ENCODE measurements at places on chromosomes 12 and 14.

DNA sequence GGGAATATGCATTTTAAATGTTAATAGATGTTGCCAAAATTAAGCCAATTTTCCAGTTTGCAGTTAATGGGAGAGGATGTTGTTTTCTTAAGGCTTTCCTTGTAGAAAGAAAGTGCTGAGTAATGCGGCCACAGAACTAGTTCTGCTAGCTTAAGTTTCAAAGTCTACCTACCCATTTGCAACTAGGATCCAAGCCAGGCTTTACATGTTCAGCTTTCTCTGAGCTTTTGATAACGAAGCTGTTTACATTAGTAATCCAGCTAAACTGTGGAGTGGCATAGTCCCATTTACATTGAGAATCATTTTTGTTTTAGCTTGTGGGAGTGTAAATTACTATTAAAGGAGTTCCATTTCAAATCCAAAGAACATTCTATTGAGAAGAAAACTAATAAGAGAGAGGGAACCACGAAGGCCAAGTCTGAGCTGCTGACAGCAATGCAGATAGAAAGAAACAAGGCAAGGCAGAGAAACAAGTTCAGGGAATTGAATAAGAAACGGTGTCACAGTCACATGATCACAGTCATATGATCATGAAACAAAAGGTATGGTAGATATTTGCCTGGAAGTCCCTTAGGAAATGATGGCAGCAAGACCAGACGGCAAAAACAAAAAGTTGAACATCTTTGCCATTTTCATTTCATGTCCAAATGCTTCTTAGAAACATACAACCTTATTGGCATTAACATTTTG lies 274.9 kb downstream of the PAWR start:
- DNase-seq, result no peak

DNA sequence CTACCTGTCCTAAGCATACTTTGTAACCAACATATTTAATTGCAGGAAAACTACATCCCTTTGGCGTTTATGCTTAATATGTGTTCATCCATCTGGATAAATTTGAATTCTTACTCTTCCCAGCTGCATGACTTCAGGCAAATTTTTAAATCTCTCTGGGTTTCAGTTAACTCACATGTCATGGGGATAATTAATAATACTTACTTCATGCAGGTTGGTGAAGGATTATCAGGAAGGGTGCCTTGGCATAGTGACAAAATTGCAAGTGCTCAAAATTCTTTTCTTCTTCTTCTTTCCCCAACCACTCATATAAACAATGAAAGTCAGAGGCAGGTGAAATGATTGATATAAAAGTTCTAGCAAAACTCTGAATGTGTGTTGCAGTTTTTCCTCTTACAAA lies 15.9 kb downstream of the SYT10 start:
- no peak for DNase-seq

DNA sequence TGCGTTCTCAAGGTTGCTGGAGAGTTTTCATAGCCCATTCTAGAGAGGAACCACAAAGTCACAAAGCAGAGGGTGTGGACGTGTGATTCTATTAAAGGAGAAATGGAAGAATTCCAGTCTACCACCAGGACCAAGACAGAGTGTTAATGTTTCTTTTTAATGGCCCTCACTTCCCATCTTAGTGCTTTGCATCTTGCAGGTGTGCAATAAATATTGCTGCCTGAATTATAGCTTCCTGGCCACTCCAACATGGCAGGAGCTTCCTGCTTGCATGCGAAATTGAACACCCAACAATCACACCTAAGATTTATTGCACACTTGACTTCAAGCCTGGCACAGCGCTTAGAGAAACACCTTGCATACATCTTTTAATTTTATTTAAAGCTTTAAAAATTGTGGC lies 22.4 kb upstream of the PPP1CC start:
- no peak for DNase-seq

- no peak for DNase-seq
Measured at GRCh38 chr14:23626946-23627345, 9.2 kb upstream of the DHRS2 start.

GRCh38 chr14:103286460-103286859 lies 47.6 kb upstream of the EIF5 start:
- DNase-seq, result no peak

DNA sequence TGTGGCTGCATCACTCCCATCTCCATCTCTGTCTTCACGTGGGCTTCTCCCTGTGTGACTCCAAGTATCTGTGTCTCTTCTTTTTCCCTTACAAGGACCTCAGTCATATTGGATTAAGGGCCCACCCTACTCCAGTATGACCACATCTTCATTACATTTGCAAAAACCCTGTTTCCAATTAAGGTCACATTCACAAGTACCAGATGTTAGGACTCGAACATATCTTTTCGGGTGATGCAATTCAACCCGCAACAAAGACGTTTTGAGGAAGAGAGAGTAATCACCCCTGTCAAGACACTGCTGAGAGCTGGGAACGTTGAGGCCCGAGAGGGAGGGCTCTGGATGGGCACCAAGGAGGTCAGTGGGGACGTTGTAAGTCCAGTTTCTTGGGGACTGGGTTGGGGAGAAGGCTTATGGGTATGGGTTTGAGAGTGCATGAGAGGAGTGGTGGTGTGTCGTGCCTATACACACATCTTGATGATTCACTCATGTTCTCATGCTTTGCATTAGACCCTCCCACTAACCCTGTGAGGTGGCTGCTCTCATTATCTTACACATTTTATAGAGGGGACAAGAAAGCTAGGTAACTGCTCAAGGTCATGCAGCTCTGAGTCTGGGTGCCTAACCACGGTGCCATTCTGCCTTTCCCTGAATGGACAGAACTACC lies 12.1 kb upstream of the IFI27 start:
- DNase-seq, result no peak

- peak; percentile 47 for DNase-seq
Measured at GRCh38 chr12:8157484-8158198, 826 bp downstream of the ZNF705A start.

DNA sequence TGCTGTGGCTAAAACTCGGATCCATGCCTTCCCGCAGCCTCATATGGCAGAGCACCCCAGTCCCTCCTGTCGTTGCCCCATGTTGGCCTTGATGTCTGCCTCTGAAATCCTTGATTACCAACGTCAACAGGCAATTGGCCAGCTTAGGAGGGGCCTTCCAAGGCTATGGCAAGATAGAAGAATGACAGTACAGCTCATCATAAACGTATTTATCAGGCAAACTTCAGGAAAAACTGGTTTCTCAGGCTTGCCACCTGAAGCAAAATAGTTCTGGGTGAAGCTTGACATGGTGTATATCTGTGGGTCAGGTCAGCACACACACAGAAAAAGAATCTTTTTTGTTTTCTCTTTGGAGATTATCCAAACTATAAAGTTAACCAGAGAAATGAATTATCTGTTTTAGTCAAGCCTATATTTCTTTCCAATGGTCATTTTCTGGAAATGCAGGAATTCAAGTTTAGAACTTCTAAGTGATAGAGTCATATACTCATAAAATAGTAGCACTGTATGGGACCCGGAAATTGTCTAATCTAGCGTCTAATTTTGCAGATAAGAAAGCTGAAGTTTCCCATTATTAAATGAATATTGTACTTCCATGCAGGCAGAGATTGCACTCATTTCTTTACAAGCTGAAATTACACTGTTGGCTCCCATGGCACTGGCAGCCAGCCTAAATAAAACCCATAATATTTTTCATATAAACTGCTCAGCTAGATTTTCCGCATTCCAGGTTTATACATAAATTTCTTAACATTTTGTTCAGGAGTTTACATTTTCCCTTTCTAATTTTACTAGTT lies 24.4 kb upstream of the DUSP16 start:
- no peak for DNase-seq

- no peak for DNase-seq
Measured at GRCh38 chr12:52245962-52246569, 13.0 kb downstream of the KRT7 start.

- no peak for DNase-seq
Measured at GRCh38 chr14:101480022-101480746, 81.1 kb upstream of the DIO3 start.

- DNase-seq, result no peak
Measured at GRCh38 chr12:39157696-39158342, 252.4 kb upstream of the CPNE8 start.

GRCh38 chr12:93668919-93669418 lies 8.2 kb upstream of the CRADD start:
- no peak for DNase-seq

DNA sequence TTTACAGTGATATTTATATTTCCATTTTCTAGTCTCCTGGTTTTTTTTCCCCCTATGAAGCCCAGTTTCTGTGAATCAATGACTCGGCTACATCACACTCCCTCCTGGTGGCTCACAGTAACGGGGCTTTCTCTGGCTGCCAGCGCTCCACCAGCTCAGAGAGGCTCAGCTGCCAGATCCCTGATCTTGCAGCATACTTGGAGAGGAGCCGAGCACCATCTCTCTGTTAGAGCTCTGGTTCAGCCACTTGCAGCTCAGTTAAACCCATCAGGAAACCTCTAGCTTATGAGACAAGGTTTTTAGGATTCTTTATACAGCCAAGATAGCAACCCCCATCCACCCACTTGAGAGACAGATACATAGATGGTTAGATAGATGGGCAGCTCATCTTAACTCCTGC lies 74.6 kb downstream of the CIT start:
- DNase-seq, result no peak

DNA sequence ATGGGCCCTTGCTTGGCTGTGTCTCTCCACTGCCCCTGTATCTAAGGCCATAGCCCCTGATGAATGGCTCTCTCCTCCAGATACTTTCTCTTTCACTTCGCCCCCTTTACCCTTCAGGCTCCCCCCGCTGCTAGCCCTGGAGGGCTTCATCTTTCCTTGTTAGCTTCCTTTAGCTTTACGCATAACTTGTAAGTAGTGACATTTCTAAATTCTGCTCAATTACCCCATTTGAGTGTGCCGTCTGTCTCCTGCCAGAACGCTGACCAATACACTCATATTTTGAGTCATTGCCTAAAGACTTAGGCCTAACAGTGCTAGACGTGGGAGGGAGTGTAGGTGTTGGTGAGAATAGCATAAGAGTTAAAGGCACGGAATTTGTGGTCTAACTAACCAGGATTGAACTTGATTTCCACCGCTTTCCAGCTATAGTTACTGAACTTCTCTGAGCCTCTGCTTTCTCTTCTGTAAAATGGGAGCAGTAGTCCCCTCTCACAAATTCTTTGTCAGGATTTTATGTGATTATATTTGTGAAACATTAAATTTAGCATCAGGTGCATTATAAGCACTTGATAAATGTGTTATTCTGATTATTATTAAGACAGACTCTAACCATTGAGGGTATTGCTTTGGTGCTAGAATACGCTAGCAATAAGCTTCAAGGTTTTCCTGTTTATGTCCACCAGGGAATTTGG lies 129.3 kb downstream of the ZFP36L1 start:
- no peak for DNase-seq

- no peak for DNase-seq
Measured at GRCh38 chr12:48583728-48584127, 13.9 kb upstream of the LALBA start.

DNA sequence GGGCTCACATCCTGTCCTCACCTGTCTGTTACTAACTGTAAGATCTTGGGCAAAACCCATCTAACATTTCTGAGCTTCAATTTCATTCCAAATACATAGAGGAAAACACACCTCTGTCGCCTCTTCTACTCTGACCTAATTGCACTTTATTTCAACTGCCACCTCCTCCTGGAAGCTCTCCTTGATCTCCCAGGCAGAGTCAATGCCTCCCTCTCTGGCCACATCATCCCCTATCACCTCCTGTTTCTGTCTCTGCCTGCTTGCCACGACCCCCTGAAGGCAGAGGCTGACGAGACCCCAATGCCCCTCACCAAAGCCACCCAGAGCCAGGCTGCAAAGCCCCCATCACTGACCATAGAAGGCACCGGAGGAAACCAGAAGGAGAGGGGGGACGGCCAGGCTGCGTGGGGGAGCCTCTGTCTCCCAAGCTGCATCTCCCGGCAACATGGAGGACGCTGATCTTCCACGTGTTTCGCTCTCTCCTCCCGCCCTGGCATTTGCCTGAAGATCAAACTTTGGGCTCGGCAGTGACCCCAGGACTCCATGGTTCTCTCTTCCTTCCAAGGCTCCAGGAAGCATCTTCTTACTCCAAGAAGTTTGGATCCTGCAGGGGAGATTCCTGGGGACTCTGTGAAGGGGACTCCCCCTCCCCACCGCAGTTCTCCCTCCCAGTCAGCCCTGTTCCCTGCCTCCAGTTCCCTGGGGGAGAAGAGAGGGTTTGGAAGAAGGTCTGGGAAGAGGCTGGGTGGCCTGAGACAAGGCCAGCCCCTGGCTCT lies 50.1 kb upstream of the BCL11B start:
- DNase-seq, result no peak

DNA sequence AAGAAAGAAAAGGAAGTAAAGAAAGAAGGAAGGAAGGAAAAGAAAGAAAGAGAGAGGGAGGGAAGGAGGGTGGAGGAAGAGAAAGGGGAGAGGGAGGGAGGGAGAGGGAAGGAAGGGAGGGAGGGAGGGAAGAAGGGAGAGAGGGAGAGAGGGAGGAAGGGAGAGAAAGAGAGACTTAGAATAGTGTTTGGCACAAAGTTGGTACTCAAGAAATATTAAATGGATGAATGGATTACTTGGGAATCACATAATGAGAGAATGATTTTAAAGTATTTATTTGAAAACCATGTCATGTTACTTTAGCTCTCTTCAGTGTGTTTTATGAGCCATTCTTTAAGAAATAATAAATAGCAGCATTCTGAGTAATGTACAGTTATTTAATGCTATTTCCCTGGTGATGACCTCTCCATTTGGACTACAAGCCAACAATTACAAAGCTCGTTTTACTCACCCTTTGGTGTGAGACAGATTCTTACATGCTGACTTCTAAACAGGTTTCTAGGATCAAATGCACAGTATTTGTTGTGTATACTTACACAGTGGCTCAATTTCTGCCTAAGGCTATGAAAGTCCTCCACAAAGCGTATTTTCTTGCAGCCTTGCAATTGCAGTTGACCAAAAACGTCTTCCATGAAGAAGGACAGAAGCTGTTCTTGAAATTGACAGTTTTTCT lies 861 bp downstream of the IL26 start:
- no peak for DNase-seq

DNA sequence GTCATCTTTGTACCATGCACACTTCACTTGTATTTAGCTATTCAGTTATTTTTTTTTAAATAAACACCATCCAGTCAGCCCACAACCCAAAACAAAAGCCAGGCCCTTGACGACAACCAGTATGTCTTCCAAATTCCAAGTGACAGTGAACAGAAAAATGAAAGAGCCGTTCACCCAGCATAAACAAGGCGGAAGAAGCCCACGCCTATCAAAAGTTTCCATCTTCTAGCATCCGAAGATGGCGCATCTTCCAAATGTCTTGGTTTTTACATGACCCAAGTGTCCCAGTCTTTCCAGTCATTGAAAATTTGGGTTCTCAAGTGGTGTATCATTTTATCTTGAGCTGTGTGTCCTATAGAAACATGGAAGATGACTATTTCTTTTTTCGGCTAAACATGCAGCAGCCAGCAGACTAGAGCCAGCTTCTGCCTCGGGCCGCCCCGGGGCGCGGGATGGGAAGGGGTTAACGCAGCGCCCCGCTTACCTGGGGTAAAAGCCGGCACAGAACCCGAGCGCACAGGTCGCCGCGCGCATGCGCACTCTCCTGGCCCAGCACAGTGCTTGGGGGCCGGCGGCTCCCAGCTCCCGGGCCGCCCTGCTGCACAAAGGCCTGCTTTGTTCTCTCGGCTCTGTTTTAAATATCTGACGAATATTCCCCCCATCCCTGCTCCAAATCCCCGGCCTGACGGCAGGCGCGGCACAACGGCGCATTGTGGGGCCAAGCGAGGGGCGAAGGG lies 164.8 kb downstream of the ZFP36L1 start:
- no peak for DNase-seq
